NCI-H187 treated with DMSO at 0.1 percent for 48 hours (cell line): ENCODE measurements at places on chromosomes 12 and 14.
A peak's percentile ranks its signal among the peaks of the same experiment; 100 is the strongest.

DNA sequence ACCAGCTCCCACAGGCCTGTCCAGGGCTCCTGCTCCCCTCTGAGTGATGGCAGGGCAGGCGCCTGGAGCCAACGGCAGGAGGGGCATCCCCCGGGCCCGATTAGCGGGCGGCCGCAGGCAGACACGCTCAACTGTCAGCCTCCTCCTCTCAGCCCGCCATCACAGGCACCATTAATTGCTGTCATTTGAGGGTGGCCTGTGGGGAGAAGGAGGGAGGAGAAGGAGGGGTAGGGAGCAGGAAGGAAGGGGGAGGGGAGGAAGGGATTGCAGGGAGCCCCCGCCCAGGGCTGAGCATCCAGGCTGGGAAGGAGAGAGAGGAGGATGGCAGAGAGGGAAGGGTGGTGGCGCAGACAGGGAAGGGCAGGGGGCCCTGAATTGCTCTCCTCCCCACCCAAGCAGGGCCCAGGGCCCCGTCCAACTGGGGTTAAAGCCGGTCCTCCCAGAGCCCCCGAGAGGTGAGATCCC, 36.1 kb downstream of the NCOR2 start:
- no peak for DNase-seq

GRCh38 chr12:55724940-55725309, 3.9 kb downstream of the CD63 start:
- DNase-seq = no peak

DNA sequence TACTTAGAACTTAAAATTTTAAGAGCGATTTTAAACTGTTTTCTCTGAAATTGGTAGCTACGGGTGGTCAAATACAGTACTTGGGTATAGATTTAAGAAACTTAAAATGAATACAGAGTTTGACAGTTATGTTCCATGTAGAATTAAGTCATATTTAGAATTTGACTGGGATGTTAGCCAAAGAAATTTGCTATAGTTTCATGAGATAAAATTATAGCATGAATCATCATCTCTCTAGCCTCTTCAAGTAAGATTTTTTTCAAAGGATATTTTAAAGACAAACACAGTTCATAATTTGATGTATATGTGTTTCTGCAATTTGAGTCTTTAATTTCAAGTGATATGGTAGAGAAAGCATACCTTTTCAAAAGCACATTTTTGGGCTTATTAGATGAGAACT, 41.0 kb downstream of the ZCRB1 start:
- DNase-seq = no peak

GRCh38 chr12:15700595-15700994, 88.6 kb downstream of the EPS8 start:
- DNase-seq = no peak

DNA sequence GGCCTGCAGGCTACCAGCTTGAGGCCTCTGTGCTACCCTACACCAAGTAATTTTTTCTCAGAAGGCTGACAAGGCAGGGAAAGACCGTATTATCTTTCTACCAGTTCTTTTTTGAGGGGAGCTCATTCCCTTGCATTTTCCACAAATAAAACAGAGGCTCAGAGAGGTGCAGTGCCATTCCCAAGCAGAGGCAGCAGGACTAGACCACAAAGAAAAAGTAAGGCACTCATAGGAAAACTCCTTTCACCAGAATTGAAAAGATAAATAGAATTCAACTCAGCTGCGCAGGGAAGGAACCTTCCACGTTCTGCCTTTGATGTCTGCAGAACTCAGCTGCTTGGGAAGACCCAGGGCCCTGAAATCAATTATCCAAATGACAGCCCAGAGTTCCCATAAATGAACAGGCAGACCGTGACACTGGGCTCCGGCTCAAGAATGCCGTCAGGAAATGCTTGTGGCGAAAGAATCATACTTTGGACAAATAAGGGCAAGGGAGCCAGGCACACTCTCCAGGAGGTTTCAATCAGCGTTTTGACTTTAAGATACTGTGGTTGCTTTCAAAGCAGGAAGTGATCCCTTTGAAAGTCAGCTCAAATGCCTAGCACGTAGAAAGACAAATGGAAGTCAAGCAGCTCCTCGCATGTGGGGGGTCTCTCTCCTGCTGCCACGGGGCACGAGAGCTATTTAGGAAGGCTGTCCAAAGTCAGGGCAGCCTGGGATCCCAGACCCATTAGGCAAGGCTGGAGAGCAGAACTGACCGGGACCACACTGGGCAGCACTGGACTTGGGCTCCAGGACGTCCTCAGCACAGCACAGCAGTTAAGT, 14.0 kb downstream of the KCTD10 start:
- DNase-seq = no peak

DNA sequence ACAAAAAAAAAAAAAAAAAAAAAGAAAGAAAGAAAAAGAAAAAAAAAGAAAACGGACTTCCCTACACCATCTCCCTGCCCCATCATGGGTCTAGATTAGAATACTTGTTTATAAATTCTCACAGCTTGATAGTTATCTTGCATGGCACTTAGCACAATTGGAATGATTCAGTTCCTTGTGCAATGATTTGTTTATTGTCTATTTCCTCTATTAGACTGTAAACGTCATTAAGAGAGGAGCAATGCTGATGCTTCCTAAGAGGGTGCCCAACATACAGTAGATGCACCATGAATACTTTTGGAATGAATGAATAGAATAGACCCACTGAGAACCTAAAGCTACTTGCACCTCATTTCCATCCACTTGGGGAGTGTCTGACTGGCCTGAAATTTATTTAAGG, 40.8 kb downstream of the PAX9 start:
- no peak for DNase-seq

- no peak for DNase-seq
These were observed 48.1 kb downstream of the EPS8 start for GRCh38 chr12:15741082-15741481.

- no peak for DNase-seq
These were observed 374.9 kb downstream of the GXYLT1 start for GRCh38 chr12:41769810-41770209.

- DNase-seq = peak; percentile 68
These were observed 19.3 kb downstream of the CCDC62 start for GRCh38 chr12:122793685-122794106.

DNA sequence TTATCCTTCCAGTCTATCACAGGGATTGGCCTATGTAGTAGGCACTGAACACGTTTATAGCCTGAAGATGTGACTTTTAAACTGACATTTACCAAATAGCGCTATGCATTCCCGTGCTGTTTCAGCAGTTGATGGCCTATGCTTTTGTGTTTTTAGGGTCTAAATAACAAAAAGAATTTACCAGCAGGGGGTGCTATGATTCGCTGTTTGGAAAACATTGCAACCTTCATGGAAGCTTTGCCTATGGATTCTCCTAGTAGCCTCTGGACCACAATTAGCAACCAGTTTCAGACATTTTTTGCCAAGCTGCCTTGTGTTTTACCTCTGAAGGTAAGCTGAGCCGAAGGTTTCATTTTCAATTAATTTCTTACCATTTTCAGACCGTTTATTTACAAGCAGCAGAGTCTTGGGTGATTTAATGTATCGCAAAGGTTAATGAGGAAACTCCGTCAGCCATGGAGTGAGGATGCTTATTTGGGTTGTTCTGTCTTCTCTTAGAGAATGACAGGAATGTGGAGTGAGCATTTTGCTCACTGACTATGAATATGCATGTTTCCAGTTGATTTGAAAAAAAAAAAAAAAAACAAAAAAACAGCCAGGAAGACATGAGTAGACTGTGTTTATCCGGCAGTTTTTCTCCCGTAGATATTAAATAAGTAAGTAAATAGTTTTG, 133.1 kb downstream of the PRIMA1 start:
- no peak for DNase-seq

GRCh38 chr12:125406131-125406530, 340.9 kb downstream of the AACS start:
- no peak for DNase-seq

DNA sequence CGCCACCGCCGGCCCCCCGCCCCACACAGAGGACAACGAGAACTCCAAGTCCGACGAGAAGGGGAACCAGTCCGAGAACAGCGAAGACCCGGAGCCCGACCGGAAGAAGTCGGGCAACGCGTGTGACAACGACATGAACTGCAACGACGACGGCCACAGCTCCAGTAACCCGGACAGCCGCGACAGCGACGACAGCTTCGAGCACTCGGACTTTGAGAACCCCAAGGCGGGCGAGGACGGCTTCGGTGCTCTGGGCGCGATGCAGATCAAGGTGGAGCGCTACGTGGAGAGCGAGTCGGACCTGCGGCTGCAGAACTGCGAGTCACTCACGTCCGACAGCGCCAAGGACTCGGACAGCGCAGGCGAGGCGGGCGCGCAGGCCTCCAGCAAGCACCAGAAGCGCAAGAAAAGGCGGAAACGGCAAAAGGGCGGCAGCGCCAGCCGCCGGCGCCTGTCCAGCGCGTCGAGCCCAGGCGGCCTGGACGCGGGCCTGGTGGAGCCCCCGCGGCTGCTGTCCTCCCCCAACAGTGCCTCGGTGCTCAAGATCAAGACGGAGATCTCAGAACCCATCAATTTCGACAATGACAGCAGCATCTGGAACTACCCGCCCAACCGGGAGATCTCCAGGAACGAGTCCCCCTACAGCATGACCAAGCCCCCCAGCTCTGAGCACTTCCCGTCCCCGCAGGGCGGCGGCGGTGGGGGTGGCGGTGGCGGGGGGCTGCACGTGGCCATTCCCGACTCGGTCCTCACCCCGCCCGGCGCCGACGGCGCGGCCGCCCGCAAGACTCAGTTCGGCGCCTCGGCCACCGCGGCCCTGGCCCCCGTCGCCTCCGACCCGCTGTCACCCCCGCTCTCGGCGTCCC, 150.9 kb downstream of the EGLN3 start:
- no peak for DNase-seq

DNA sequence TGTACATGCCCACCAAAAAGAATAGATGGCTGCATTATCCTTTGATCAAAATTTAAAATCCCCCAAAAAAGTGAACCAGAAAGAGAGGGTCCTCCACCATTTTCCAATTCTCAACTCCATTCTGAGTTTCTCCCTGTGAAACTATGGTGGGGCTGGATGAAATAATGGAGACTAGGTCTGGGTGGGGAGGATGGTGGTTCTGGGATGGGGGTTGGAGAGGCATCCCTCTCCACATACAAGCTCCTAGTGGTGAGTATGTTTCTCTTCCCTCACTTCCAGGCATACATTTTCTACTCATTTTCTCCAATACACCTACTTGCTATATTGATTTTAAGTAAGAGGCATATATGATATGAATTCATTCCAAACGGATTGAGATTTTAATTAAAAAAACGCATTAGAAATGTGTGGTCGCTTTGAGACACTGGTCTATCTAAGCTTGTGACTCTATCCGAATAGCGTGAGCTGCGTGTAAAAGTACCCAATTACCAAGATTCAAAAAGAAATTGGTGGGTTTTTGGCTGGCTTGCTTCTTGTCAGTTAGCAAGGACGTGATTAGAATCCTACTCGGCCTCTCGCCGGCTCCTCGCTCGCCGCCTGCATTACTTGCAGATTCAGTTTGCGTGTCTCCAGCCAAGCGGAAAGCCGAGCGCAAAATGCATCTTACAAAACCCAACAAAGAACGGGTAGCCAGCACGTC, 3.4 kb downstream of the ASCL1 start:
- DNase-seq = no peak
